ENCODE measurements at places on chromosomes 13 and 19.

GRCh38 chr19:55241935-55242464 is 13.4 kb upstream of the TMEM86B start:
- no peak for DNase-seq

DNA sequence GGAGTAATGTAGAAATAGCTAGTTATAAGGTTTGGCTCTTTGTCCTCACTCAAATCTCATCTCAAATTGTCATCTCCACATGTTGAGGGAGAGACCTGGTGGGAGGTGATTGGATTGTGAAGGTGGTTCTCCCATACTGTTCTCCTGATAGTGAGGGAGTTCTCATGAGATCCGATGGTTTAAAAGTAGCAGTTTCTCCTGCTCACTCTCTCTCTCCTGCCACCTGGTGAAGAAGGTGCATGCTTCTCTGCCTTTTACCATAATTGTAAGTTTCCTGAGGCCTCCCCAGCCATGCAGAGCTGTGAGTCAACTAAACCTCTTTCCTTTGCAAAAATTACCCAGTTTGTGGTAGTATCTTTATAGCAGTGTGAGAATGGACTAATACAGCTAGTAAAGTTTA is 849.4 kb downstream of the DACH1 start:
- DNase-seq: no peak

DNA sequence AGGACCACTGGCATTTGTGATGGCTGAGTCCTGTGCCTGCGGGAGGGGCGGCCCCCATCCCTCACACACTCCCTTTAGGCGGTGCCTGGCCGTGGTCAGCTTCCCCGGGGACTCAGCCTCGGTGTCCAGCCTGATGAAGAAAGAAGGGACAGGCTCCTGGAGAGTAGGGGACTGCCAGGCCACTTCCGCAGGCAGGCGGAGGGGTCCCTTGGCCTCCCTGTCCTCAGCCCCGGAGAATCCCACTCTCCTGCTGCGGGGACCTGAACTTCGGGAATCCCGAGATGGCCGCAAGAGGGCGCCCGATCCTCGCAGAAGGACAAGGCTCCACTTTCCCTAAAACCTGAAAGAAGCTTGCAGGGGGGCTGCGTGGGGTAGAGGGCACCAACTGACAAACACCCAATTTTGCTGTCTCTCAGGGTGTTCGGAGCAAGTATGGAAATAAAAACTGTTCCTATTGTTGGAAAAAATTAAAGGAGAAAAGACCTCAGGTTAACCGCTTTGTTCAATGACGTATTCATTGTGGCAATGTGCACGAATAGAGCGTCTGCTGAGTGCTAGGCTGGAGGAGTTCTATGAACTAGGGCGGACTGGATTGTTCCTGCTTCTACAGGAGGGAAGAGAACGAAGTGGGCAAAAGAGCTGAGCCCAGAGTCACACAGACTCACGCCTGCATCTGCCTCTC is 297.3 kb downstream of the ZNF536 start:
- no peak for DNase-seq

DNA sequence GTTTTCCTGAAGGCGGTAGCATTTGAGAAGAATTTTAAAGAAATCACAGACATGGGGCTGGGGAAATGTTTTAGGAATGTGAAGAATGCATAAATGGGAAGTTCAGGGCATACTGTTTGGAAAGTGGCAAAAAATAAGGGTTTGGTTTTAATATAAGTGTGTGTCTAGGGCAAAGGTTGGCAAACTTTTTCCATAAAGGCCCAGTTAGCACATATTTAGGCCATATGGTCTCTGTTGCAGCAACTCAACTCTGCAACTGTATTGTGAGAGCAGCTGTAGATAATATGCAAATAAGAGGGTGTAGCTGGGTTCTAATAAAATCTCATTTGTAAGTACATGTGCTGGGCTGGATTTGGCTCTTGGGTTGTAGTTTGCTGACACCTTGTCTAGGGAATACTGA is 521.9 kb downstream of the DIAPH3 start:
- no peak for DNase-seq

DNA sequence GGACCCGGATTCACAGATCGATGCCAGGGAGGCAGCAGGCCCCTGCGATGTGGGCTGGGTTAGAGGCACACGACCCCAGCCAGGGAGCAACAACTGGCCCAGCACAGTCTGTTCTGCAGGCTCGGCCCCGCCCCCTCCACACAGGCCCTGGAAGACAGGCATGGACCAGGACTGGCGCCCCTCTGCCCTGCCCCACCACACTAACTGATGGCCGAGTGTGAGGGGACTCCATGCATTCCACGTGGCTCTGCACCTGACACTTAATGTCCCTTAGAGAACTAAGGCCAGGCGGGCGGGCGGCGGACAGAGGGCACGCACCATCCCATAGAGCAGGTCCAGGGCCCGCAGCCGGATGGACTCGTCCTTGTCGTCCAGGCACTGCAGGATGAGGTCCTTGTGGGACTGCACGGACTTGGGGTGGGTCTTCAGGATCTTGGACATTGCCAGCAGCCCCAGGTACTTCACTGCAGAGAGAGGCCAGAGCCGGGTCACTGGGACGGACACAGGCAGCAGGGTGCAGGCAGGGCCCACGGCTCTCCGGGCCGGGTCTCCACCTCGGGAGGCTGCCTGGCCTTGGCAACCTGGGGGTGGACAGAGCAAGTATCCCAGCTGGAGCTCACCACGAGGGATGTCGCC is 24.8 kb downstream of the IZUMO4 start:
- no peak for DNase-seq
